ENCODE measurements at places on chromosomes 2 and 18. TPM values are rescaled to one million over a fixed set of nuclear protein-coding genes. Genes with fewer than 3 reads are reported as not detected.

NOSTRIN gene
- total RNA-seq, result 1.2 TPM

RNU2-63P gene
- total RNA-seq, result not detected

PROKR1 gene
- total RNA-seq, result not detected

MTA3 gene
- 29.2 TPM for total RNA-seq

CCDC178 gene
- not detected for total RNA-seq

POTEJ gene
- not detected for total RNA-seq

SLC9A2 gene
- total RNA-seq, result 2.9 TPM

CEP68 gene
- 12.2 TPM for total RNA-seq
